Stimulated activated CD4-positive, alpha-beta T cell treated with anti-CD3 and anti-CD28 coated beads, Interleukin-4, amount 100 ng/mL, for 1 hour (primary cell): ENCODE measurements at places on chromosomes 7 and 10.

- no peak for DNase-seq
Observed at GRCh38 chr10:110629680-110630191, 14.4 kb upstream of the RBM20 start.

DNA sequence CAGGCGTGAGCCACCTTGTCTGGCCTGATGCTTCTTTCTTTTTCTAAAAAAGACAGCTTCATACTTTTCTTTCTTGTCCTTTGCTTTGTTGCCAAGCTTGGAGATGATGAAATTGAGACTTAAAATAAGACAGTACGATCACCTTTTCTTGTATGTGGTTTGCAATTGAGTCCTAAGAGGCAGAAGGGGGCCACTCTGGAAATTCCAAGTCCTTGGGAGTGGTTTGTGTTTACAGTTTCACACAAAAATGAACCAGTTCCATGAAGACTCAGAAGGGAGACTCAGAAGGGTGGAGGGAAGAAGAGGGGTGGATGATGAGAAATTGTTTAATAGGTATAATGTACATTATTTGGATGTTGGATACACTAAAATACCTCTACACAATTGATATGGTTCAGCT lies 70.7 kb upstream of the TNS3 start:
- no peak for DNase-seq

GRCh38 chr10:78937800-78938694 lies 130.7 kb upstream of the ZMIZ1 start:
- no peak for DNase-seq

- no peak for DNase-seq
Observed at GRCh38 chr10:55158633-55159032, 357.6 kb upstream of the PCDH15 start.

DNA sequence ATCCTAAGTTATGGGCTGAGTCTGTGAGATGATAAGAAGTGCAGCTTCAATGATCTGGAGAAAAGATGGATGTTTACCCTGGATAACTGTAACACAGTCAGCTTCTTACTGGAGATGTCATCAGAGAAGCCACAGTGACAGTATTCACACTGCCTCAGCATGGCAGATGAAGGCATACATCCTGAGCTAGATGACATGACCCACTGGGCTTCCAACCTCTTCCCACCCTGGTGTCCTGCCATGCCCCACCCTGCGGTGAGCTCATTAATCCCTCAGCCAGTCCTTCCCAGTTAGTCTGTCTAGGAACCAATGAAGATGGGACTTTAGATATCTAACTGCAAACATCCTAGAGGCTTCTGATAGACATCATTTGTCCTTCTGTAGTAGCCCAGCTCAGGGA lies 213.8 kb downstream of the TAX1BP1 start:
- no peak for DNase-seq

DNA sequence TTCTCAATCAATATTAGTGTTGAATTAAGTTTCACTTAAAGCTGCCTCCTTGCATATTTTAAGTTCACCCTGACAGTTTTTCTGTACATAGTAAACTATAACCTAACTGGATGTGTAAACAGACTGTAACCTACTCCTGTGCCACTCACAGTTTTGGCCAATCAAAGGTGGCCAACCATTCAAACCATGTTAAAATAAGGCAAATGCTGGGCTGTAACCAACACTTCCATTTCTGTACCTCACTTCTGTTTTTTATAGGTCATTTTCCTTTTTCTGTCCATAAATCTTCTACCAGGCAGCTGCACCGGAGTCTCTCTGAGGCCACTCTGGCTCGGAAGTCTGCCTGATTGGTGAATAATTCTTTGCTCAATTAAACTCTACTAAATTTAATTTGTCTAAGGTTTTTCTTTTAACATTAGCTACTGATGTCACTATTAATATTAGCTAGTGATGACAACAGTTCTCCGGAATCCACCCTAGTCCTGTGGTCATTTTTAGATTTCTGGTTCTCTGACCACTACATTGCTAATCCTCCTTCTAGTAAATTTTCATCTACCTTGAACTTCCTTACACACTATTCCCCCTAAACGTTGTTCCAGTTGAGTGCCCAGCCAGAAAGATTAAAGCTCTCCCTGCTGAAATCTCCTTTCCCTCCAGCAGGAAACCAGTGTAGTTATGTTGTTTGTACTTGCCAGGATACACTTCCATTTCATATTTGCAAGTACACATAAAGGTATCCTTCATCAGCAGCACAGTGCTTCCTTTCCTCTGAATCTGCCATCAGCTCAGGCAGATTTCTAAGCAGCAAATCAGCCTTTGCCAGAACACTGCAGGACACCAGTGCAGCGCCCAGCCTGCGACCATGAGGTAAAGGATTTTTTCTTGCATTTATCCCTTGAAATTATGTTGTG lies 18.6 kb upstream of the IFIT2 start:
- no peak for DNase-seq

GRCh38 chr7:53094827-53095226 lies 59.4 kb downstream of the POM121L12 start:
- no peak for DNase-seq

DNA sequence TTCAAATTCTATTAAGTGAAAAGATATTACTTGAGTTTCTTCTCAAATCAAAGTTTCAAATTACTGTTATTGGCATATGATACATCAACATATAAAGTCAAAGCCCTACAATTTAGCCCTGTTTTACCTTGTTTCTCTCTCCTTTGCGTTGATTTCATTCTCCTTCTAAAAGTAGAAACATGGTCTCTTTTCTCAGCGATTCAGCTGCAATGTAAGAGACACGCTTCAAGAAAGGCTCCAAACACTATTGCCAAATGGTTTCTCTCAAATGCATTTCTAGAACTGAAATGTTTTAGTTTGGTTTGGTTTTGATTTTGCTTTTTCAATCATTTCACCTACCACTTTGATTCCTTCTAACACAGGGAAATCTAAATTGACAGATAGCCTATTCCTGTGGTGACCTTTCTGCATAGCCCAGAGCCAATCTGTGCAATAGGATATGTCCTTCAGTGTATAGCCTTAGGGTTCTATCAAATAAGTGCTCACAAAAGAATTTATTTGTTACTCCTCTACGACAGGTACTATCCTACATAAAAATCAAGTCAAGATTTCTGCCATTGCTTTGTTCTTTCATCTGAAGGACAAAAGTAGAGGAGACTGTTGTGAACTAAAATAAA lies 47.3 kb downstream of the CTNNA3 start:
- no peak for DNase-seq

GRCh38 chr7:17601921-17602320 lies 303.5 kb downstream of the AHR start:
- no peak for DNase-seq

DNA sequence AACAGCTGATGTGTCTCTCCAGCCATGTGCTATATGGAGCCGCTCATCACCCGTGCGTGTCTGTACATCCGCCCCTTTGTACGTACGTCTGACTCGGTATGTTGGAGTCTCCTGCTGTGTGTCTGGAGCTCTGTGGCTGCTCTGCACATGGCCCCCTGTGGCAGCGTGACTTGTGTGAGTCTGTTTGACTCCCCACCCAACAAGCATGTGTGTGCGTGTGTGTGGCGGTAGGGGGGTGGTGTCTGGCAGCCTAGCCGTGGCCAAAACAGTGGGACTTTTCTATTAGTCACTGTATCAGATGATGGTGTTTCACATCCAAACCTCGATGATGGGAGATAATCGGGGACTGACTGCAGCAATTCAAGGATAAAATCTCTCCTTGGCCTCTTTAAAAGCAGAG lies 94.1 kb downstream of the COL13A1 start:
- DNase-seq = no peak

DNA sequence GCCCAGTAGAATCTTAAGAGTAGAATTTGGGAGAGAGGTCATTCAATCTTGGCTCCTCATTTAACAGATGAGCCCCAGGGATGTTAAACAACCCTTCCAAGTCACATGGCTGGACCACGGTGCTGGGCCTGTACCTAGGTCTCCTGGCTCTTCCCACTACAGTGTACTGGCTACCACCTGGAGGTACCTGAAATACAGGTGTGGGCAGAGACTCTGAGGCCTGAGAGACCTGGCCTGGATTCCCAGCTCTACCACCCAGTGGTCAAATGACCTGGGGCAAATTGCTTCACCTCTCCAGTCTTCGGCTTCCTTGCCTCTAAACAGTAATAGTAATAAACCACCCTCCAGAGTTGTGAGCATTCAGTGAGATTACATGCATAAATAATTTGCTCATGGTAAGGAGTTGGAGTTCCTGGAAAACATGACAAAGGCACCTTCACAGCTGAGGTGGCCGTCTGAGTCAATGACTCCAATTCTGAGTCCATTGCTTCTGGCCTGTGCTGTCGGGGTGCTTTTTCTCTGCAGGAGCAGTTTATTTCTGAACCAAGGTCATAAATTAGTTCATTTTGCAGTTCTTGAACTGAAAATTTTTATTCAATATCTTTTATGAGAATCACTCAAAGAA lies 2.7 kb downstream of the GOT1 start:
- no peak for DNase-seq

DNA sequence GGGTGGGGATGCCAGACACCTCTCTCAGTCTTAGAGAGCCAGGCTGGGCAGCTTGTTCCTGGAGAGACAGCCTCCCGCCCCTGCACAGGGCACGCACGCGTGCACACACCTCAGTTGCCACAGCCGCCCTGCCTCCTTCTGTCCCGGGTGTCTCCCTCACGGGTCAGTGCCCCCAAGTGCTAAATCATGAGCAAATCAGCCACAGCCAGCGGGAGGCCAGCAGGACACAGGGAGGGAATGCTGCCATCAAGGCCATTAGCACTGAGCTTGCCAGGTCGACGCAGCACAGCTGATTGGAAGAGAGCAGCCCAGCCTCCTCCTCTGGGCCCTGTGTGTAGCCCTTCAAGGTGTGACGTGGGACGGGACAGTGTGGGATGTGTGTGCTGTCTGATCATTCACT lies 130.4 kb downstream of the CDH23 start:
- DNase-seq = no peak

DNA sequence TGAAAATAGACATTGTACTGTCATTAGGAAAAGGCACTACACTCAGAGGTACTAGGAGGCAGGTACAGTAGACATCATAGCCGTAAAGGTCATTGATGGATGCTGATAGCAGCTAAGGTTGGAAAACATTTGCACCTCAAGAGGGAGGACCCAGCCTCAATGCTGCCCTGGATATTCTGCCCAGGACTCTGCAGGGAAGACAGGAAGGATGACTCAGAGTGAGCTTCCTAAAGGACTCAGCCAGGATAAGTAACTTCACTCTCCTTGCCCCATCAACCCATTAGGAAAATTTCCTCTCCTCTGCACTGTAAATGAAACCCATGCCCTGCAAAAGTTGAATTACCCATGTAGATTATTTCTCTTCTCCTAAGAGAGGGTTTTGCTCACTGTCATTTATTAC lies 617.9 kb upstream of the MKI67 start:
- DNase-seq = no peak

DNA sequence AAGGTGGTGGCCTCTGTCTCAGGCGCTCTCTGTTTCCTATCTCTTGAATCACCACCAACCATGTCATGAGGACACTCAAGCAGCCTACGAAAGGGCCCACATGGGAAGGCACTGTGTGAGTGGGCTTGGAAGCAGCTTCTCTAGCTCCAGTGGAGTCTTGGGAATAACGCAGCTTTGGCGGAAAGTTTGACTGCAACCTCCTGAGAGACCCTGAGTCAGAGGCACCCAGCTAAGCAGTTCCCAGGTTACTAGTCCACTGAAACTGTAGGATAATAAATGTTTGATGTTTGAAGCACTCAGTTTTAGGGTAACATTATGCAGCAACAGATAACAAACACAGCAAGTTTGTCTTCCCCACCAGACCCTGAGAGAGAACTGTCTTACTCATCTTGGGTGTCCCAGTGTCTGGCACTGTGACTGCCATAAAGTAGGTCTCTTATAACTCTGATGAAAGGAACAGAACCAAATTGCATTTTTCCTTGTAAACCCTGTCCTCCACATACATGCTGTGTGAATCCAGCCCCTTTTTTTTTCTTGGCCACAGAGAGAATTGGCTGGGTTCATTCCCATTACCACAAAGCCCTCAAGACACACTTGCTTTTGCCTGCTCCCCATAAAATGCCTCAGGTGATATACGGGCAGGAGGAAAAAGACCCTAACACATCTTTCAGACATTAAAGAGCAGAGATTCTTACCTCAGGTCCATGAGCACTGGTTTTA lies 185.5 kb downstream of the ZNF365 start:
- DNase-seq = no peak

- no peak for DNase-seq
Observed at GRCh38 chr10:98919899-98920298, 315.8 kb downstream of the HPSE2 start.

DNA sequence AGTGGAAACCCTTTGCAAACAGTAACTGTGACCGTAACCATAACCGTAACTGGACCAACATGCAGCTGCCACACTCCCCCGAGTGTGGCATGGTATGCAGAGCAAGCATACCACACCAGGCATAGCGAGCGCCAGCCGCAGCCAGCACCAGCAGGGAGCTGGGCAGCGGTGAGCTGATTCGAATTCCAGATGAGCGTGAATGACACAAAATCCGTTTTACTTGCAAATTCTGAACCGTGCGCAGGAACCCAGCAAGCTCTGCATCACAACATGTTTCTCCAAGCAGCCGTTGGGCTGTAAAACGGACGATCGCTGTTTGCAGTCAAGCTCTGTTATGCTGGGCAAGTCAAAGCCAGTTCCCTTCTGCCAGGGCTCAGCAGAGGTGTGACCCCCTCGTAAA lies 111.1 kb downstream of the OAT start:
- DNase-seq = no peak

DNA sequence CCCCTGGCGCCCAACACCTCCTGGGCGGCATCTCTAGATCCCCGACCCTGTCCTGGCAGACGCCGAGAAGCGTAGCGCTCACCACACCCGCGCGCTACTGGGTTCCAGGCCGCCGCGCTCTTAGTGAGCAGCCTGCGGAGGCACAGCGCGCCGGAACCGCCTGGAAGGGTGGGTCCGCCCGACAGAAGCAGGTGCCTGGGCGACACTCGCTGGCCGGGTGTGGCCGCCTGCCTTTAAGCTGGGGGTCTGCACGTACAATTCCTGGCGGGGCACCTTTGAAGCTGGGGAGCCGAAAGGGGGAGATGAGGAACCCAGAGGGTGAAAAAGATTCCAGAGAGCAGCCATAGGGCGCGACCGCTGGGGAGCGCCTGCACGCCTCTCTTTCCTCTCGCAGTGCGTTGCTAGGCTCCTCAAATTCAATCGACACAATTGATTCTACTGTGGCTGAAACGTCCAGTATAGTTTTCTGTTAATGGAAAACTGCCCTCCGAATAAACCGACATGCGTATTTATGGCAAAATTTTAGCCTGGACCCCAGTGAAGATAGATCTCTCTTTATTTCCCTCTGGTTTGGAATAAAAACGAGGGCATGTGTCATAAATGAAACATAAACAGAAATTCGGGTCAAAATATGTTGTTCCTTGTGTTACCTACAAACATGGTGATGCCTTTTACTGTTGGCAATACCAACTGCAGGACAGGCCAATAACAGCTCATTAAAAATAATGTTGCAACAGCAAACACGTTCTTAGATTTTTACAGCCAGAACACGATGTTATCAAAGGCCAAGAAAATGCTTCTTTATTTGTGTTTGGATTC lies 4.6 kb downstream of the HMX3 start:
- no peak for DNase-seq

- DNase-seq = peak; percentile 30
Observed at GRCh38 chr7:2099048-2099957, 133.4 kb downstream of the MAD1L1 start.

- DNase-seq = no peak
Observed at GRCh38 chr10:60394446-60394845, 4.8 kb upstream of the ANK3 start.

- DNase-seq = no peak
Observed at GRCh38 chr7:39826166-39826565, 123.9 kb upstream of the CDK13 start.

- no peak for DNase-seq
Observed at GRCh38 chr7:35749556-35749955, 51.3 kb upstream of the SEPTIN7 start.

GRCh38 chr7:80763289-80763688 lies 124.8 kb downstream of the CD36 start:
- DNase-seq = no peak

- no peak for DNase-seq
Observed at GRCh38 chr7:34949361-34949760, 87.9 kb downstream of the DPY19L1 start.
